ENCODE measurements at places on chromosomes 7 and 10.

DNA sequence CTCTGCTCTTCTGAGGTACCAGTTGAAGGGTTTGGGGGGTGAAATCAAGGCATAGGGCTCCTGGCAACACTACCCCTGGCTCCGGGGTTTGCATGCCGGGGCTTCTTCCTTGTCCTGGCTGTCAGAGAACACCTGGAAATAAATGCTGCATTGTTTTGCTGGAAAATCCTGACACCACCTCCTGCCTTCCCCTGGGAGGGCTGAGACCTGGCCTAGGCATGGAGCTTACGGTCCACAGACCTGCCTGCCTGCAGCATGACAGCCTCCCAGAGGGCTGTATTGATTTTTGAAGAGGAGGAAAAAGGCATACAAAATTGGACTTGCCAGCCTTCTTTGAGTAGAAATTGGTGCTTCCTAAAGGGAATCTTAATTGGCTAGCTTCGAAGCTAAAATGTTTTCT lies 227.1 kb downstream of the MGMT start:
- DNase-seq = no peak

DNA sequence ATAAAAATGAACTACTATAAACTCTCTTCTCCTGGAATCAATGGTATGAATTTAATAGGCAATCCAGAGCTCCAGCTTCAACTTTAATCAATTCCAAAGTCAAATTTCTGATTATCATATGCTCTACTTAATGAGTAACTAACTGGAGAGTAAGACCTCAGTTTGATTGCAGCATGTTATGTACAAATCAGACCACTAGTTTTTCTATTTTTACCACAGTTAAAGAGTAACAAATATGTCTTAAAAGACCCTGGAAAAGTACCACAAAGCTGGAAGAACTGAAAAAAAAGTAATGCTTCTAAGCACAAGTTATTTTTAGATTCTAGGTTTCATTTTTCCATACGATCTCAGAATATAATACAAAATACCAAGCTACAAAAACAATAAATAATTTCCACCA lies 56.0 kb upstream of the TNKS2 start:
- no peak for DNase-seq

- no peak for DNase-seq
These were observed 5.7 kb upstream of the LMOD2 start for GRCh38 chr7:123649964-123650363.

DNA sequence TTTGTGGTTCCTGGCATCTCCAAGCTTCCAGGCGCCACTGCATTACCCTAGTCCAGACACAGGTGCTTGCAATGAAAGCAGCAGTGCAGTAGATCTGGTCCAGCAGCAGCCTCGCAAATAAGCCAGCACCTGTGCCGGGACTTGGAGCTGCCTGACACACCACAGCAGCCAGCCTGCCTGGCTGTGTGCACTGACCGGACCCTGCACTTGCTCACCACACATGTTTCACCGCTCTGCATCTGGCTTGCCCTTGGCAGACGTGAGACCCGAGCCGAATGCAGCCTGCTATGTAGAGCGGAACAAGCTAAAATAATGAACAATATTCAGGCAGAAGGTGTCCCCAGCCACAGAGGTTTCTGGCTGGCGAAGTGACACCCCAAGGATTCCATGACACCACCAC lies 123.6 kb upstream of the POM121L12 start:
- no peak for DNase-seq

- DNase-seq = no peak
These were observed 521 bp downstream of the LIMK1 start for GRCh38 chr7:74083928-74084721.

DNA sequence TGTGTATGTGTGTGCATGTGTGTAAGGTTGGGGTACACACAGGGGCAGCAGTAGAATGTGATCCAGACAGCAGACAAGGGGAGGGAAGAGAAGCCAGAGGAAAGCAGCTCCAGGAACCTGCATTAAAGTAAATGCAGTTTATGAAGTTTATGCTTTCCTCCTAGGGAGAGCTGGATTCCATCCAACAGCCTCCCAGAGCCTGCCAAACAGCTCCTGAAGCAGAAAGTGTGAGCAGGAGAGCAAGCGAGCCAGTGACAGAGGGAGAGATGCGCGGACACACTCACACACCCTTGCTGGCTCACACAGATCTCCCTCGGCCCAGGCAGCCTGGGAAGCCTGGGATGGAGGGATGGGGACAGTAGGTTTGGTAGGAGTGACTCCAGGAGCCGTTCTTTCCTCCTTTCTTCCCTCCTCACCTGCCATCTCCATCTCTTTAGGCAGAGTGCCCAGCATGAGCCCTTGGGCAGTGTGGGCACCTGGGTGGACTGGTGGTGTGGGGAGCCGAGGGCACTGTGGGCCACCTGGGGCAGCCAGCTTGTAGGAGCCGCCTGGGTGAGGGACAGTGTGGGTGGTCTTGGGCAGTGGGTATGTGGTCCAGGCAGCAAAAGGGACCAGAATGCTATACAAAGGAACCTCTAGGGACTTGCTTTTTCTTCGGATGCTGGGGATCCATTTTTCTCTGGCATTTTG lies 46.1 kb downstream of the PAX2 start:
- no peak for DNase-seq

DNA sequence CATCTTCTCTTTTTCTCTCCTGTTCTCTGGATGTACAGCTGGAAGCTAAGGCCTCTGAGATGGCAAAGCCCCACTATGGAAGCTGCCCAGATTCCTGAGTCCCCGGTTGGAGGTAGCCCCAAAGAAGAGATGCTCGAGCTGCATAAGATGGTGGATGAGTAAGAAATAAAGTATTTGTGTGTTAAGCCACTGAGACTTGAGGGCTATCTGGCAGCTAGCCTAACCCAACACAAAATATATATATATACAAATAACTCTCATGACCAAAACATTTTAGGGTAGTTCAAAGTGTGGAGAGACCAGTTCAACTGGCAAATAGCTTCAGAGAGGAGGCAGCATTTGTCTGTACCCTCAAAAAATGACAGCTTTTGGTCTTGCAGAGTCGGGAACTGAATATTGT lies 72.4 kb upstream of the PDE1C start:
- no peak for DNase-seq

DNA sequence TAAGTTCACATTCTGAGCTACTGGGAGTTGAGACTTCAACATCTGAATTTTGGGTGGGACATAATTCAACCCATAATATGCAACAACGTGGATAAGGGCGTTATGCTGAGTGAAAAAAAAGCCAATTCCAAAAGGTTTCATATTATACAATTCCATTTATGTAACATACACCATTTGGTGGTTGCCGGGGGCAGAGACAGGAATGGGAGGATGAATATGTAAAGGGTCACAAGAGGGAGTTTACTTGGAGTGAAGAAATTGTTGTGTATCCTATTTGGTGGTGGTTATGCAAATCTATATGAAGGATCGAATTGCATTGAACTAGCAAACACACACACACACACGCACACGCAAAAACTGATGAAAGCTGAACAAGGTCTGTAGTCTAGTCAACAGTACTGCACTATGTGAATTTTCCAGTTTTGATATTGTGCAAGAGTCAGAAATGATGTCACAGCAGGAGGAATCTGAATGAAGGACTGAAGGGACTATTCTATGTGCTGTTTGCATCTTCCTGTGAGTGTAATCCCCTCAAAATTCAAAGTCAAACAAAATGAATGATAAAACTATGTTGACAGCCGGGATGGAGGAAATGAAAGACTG lies 249.2 kb upstream of the HABP2 start:
- DNase-seq = peak; percentile 45

DNA sequence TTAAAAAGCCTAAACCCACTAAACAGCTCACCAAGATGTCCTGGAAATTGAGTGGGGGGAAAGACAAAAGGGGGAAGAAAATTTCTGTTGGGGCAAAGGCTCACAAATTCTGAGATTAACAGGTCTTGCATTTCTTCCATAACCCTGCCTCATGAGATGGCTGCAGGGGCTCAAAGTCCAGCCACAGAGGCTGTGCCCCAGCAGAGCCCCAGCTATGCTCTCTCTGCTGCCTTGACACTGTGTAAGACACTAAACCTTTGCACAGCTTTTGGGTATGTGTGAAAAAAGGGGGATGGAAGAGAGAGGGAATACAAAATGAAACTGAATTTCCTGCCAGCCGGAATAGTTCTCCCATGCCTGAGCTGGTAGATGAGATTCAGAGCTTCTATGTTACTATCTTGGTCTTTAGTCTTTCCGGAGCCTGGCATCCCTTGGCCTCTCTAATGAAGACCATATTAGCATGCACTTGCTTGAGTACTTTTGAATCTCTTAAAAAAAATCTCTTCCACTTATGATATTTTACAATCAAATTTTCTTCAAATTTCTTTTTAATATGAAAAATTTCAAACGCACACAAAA lies 240.0 kb upstream of the IMMP2L start:
- peak; percentile 9 for DNase-seq

DNA sequence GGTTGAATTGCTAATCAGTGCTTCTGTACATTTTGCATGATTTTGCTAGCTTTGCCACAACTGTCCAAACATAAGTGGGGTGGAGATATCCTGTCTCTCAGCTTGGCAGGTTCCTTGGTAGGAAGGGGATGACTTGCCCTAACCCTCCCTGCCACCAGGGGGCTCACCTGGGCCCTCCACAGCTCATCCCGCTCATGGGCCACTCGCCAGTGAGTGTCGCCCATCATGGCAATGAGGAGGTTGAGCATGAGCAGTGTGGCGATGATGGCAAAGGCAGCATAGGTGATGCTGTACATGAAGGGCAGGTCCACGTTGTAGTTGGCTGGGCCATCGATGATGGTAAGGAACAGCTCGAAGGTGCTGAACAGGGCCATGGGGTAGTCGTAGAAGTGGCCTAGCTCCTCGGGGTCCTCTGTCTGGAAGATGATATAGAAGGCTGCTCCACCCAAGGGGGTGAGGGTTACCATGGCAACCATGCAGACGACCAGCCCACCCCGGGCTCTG lies 12.2 kb downstream of the TRPV6 start:
- DNase-seq = no peak

DNA sequence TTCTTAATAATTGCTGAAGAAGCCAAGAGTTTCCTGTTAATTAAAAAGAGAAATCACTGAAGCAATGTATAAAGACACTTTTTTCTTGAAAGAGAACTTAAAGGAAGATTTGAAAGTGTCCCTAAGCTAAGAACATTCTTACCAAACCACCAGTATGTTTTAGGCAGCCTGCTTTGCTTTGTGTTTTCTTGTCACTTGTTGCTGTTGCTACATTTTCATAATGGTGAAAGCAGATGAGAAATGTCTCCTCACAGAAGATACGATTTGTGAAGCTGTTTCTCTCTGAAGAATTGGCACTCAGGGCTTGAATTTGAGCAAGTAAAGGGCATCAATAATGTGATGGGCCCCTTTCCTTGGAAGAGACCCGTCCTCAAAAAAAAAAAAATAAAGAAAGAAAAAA lies 30.9 kb downstream of the TCF7L2 start:
- no peak for DNase-seq

- DNase-seq = no peak
These were observed 104.6 kb downstream of the CYTH3 start for GRCh38 chr7:6167587-6168476.

GRCh38 chr7:159057647-159058046 lies 87.0 kb downstream of the VIPR2 start:
- no peak for DNase-seq

GRCh38 chr10:110836706-110837105 lies 35.0 kb upstream of the PDCD4 start:
- DNase-seq = no peak

- no peak for DNase-seq
These were observed 9.9 kb downstream of the CCDC126 start for GRCh38 chr7:23607130-23607529.

GRCh38 chr10:15399060-15399661 lies 28.1 kb upstream of the FAM171A1 start:
- peak; percentile 9 for DNase-seq

DNA sequence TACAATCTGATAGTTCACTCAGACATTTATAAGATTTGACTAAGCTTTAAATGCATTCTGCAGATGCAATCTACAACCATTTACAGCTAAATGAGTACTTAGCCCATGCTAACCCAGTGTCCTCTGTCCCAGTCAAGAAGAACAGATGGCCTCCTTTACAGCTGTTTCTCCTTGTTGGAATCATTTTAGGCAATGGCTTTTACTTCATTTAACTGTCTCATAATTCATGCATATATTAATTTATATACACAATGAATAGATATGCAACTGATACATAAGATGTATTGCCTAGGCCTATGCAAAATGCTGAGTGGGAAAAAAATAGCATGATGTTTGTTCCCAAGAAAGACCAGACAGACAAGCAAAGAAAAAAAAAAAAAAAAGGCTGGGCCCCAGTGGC lies 82.2 kb downstream of the TSPAN12 start:
- DNase-seq = no peak

DNA sequence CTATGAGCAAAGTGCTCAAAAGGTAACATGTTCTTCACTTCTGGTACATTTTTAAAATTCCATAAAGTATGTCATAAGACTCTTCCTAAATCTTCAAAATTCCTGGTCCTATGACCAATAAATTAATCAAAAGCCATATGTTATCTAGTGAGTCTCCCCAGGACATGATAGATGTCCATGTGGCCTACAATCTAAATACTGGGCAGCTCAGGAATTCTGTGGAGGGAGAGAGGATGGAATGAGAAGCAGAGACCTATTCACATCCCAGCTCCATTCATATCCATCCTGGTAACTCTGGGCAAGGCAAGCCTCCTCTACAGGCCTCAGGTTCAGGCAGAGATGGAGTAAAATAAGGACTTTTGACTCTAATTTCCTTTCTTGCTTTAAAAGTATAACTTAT lies 224.8 kb downstream of the MTERF1 start:
- no peak for DNase-seq

DNA sequence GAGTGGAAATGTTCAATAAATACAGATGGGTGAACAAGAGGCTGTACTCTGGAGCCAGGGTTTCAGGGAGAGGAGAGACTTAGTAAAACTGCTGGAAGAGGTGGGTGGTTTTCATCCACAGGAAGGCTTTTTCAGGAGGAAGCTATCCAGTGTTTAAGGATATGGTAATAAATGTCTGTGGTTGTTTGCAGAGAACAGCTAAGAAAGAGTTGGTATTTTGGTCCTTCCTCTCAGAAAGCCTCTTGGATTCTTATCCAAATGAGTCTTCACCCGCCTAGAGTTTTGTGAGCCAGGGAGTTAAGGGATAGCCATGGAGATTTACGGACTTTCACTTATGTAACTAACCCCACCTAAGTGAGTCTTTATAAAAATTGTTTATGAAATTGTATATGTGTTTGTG lies 95.7 kb downstream of the GNAI1 start:
- no peak for DNase-seq

GRCh38 chr7:131600085-131600881 lies 43.9 kb upstream of the PODXL start:
- DNase-seq = peak; percentile 12

GRCh38 chr7:80263821-80264220 lies 129.2 kb downstream of the GNAI1 start:
- no peak for DNase-seq

- DNase-seq = no peak
These were observed 199.6 kb upstream of the SEMA3D start for GRCh38 chr7:85386460-85386859.

DNA sequence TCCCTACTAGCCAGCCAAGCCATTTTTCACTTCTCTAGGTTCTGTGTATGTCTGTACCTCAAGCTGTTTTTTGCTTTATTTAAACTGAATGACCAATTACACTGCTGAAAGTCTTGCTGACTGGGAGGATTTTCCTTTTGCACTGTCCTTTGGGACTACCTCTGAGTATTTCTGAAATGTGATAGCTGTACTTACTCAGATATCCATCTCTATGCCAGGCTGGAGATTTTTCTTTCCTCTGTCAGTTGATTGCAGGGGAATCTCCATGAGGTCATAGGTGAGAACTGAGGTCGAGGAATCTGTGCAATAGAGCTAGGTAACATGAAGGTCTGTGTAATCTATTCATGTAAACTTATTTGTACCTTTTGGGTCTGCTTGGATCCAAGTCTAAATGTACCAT lies 38.9 kb upstream of the ANKRD1 start:
- DNase-seq = no peak

GRCh38 chr10:4130685-4131084 lies 345.7 kb upstream of the KLF6 start:
- DNase-seq = no peak

Measured in HepG2 (cell line).